Thoracic aorta endothelial cell (primary cell): ENCODE measurements at places on chromosomes 2 and 18. TPM values are rescaled to one million over a fixed set of nuclear protein-coding genes. Genes with fewer than 3 reads are reported as not detected.

Gene C2orf92
- 3.5 and 4.9 TPM in 2 replicates for total RNA-seq

Gene GREB1
- total RNA-seq, result 0.13 TPM in 1 of 2 replicates, not detected in the other

Gene CNPPD1
- total RNA-seq, result 19.5 and 20.2 TPM in 2 replicates

Gene TMX3
- 139 and 141 TPM in 2 replicates for total RNA-seq

Gene MATN3
- total RNA-seq, result 2.3 and 3.5 TPM in 2 replicates

Gene GPR35
- total RNA-seq, result 0.13 and 0.14 TPM in 2 replicates

Gene ASXL3
- 0.14 and 0.66 TPM in 2 replicates for total RNA-seq

Gene PLEKHH2
- total RNA-seq, result 0.40 and 1.2 TPM in 2 replicates

Gene FBLN7
- total RNA-seq, result 2.9 and 5.2 TPM in 2 replicates

Gene CRYGD
- total RNA-seq, result not detected in 2 replicates

Gene KLHL41
- total RNA-seq, result 0.29 and 0.40 TPM in 2 replicates

Gene AOX1
- 6.9 and 8.6 TPM in 2 replicates for total RNA-seq
